ENCODE measurements at places on chromosomes 6 and 20. TPM values are rescaled to one million over a fixed set of nuclear protein-coding genes. Genes with fewer than 3 reads are reported as not detected.

Gene GSS
- total RNA-seq, result 22.9 TPM

Gene BAG2
- 32.9 TPM for total RNA-seq

Gene FLRT3
- 0.75 TPM for total RNA-seq

Gene C20orf204
- total RNA-seq, result 1.7 TPM

Gene TJAP1
- total RNA-seq, result 35.5 TPM

Gene PRSS16
- total RNA-seq, result not detected

- no peak for DNase-seq
Observed at GRCh38 chr20:9225879-9226278, 157.0 kb downstream of the PLCB4 start.

- no peak for DNase-seq
Observed at GRCh38 chr20:23434521-23435313, 4.8 kb upstream of the CSTL1 start.

DNA sequence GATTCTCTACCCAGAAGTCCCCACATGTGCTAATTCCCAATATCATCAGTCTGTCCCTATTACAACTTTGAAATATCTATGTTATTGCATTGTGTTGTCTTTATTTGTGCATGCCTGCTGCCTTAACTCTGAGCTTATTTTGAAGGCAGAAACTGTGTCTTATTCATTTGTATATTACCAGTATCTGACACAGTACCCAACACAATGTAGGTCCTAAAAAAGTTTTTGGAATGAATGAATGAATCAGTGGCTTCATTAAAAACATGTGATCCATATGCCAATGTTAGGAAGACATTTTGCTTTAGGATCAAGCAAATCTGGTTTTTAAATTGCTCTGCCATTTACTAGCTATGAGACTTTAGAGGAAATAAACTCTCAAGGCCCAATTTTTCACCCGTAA lies 420.4 kb downstream of the CBLN4 start:
- no peak for DNase-seq

DNA sequence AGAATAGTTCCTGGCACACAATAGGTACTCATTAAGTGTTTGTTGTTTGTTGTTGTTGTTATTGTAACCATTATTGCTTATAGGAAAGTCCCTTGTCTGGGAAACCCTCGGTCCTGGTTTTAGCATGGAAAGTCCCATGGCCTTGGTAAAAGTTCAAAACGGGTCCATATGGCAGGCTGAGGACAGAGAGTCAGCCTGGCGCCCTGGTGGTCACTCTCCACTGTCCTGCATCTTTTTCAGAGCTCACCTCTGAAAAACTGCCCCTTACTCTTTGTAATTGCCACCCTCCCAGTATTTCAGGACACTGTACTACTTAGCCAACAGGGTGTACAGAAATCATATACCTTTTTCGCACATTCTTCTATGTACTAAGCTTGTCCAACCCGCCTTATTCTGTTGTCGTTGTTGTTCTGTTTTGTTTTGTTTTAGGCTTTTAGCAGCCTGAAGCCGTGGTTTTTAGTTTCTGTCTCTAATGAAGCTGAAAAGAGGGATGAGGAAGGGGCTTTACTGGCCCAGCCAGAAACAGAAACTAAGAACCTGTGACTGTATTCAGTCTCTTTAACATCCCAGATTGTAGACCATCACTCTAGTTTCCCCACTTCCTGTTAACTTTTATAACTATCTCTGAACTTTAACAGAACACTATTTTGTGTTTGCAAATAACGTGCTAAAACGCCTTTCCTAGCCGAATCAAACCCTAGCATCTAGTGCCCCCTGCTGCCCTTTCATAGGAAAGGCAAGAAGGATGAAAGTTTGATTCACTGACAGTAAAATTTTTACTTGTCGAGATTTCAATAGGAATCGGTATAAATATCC lies 7.6 kb upstream of the TMEM14A start:
- DNase-seq, result no peak

GRCh38 chr6:23696992-23697391 lies 429.0 kb upstream of the NRSN1 start:
- DNase-seq, result no peak

GRCh38 chr6:105936972-105937371 lies 149.2 kb upstream of the PRDM1 start:
- no peak for DNase-seq

- no peak for DNase-seq
Observed at GRCh38 chr6:133099573-133099972, 141.6 kb upstream of the EYA4 start.

- DNase-seq, result peak; percentile 62
Observed at GRCh38 chr6:22471132-22471690, 98.2 kb upstream of the HDGFL1 start.
